ENCODE measurements at places on chromosomes 13 and 19.

DNA sequence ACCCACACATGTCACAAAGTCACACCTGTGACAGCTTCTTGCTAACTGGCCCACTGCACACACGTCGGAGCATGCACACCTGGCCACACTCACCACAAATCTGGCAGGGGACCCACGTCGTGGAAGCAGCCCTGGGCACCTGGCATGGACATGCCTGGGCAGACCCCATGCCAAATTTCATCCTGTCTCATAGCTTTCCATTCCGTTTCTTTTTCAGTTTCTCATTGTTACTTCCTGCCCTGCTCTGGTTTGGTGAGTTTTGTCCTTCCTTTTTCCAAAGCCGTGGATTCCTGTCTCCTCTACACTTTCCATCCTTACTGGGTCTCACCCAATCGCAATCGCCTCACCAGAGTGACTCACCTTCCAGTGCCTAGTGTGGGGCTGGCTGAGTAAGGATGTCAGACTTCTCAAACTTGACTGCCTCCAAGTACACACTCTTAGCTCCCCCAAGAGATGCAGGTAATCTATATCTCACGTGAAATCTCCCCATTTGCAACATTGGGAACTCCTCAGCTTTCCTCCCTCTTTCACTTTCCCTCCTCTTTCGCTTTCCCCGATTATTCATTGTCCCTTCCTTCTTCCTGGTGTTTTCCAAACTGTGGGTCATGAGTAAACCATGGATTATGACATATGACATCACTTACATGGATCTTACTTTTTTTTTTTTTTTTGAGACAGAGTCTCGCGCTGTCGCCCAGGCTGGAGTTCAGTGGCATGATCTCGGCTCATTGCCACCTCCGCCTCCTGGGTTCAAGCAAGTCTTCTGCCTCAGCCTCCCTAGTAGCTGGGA, 1.6 kb upstream of the BBC3 start:
- no peak for DNase-seq

GRCh38 chr13:31198519-31198918, 1.3 kb upstream of the B3GLCT start:
- no peak for DNase-seq

DNA sequence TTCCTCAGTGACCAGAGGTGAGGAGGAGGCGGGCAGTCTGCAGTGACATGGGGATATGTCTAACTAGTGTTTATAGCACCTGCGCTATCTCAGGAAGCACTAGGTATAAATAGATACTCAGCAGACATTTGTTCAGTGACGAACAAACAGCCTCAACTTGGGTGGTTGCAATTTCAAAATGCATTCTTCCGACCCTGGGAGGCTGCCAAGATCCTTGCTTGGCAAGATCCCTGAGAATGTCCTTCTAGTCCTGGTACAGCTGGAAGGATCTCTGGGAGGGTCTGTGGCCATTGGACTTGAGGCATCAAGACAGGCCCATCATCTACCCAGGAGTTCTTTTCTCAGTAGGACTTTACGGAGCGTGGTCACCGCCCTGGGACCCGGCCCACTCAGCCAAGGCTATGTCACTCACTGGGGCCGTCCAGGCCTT, 299.5 kb downstream of the ZNF536 start:
- DNase-seq: no peak

GRCh38 chr13:75481176-75482069, 546 bp downstream of the TBC1D4 start:
- DNase-seq: peak; percentile 78

DNA sequence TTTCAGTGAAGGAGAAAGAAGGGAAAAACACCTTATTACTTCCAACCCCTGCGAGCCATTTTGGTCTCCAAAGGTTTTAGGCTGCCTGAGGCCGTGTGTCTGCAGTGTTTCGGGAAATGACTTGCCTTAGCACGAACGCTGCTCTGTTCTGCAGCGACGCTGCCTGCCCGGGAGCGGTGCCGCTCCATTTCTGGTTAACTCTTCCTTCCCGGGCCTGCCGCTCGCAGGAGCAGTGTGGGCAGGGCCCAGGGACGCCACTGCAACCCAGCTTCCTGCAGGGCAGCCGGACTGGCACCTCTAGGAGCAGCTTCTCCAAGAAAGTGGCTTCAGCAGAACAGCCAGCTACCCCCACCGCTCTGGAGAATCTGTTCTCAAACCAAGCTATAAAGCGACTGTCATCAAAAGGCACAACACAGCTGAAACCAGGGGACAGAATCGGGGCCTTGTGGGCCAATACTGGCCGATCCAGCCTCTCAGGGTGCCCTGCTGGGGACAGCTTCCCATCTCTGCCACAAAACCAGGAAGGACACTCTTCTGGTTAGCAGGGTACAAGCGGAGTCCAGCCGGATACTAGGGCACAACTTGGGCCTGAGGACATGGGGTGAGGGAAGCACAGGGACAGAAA, 72.2 kb downstream of the KCTD15 start:
- peak; percentile 67 for DNase-seq

- DNase-seq: no peak
Measured at GRCh38 chr13:101013245-101013644, 338.6 kb upstream of the TMTC4 start.
